ENCODE measurements at places on chromosomes 16 and 17.

GRCh38 chr16:85847681-85848601, 48.4 kb downstream of the COX4I1 start:
- no peak for DNase-seq

GRCh38 chr16:19846436-19846835, 38.2 kb downstream of the GPRC5B start:
- no peak for DNase-seq

- no peak for DNase-seq
These were observed 169.5 kb downstream of the VPS53 start for GRCh38 chr17:545156-545555.

- no peak for DNase-seq
These were observed 652 bp downstream of the VPS35L start for GRCh38 chr16:19555938-19556771.
